ENCODE measurements at places on chromosomes 12 and 14.

DNA sequence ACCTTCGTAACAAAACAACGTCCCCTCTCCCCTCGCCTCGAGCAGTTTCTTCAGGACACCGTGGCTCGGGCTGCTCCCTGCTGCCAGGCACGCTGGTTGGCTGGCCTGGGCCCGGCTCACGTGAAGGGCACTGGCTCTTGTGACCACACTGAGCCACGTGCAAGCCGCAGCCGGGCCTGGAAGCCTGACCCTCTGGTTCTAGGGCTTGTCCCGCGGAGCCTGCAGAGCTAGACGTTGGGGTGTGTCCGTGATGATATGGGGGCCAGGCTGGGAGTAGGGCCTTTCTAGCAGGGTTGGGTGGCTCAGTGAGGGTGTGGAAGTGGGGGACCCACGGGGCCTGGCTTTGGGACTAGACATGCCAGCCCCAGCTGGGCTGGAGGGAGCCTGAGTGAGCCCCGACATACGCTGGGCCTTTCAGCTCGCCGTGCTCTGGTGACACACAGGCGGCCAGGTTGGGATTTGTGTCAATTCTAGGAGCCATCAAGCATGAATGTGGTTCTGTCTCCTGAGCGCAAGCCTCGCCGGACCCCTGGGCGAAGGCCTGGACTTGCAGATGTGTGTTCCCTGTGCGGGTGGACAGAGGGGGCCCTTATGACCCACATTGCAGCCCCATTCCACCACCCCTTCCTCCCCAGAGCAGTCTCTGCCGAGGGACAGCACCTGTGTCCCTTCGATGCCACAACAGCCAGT lies 13.6 kb upstream of the AMN start:
- no peak for DNase-seq

GRCh38 chr12:42342028-42342427 lies 16.1 kb downstream of the PPHLN1 start:
- no peak for DNase-seq

- DNase-seq: no peak
These were observed 14.2 kb upstream of the RASSF3 start for GRCh38 chr12:64595863-64596793.

GRCh38 chr12:59708064-59708463 lies 112.2 kb downstream of the SLC16A7 start:
- no peak for DNase-seq

- DNase-seq: no peak
These were observed 58.3 kb upstream of the LTA4H start for GRCh38 chr12:96093543-96094196.
